ENCODE measurements at places on chromosomes 12 and 14.

GRCh38 chr12:7395950-7396349 lies 48.0 kb downstream of the CD163L1 start:
- DNase-seq, result no peak

DNA sequence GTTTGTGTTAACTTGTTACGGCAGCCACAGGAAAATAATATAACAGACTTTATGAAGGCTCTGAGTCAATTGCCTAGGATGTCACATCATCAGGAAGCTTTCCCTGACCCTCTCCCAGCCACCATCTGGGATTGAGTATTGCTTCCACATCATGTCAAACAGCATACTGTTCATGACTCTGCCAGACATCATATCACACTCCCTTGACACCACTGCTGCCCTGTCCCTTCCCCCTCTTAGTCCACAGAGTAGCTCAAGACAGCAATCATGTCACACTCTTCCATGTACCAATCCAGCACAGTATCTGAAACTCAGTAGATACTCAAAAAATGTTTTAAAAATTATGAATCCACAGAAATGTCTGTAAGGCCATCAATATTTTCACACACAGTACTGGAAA lies 168.0 kb downstream of the PIK3C2G start:
- DNase-seq, result no peak

GRCh38 chr12:10293151-10293550 lies 14.5 kb upstream of the KLRD1 start:
- no peak for DNase-seq

DNA sequence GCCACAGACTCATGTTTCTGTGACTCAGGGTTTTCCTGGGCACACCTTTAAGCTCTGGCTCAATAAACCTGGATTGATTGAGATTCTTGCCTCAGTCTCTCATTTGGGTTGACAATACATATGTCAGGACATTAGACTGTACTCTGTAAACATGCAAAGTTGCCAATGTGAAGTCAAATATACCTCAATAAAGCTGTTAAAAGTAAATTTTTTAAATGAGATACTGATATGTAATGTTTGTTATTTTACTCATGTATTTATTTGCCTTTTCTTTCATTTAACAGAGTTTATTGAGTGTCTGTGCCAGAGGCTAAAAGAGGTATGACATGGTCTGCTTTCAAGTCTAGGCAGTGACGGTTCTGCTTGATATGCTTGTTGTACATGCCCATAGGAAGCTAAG lies 3.7 kb upstream of the ETFBKMT start:
- DNase-seq, result no peak

GRCh38 chr12:102059343-102059742 lies 2.4 kb downstream of the WASHC3 start:
- DNase-seq, result no peak

- no peak for DNase-seq
Measured at GRCh38 chr14:96173636-96174475, 30.8 kb upstream of the BDKRB2 start.

Measured in thoracic aorta (tissue), 2 donors.